Activated T-cell treated with anti-CD3 and anti-CD28 coated beads, Interleukin-2, amount 50 U/mL, for 4 hours (primary cell): ENCODE measurements at places on chromosomes 12 and 14. TPM values are rescaled to one million over a fixed set of nuclear protein-coding genes. Genes with fewer than 3 reads are reported as not detected.

CLEC7A gene
- total RNA-seq: 0.16 TPM

AEBP2 gene
- total RNA-seq: 45.8 TPM

LBHD2 gene
- total RNA-seq: not detected

DIO2 gene
- total RNA-seq: not detected

CCDC177 gene
- 0.05 TPM for total RNA-seq

LRP1-AS gene
- total RNA-seq: not detected

CNOT2 gene
- 66.5 TPM for total RNA-seq

KLRC3 gene
- total RNA-seq: 0.47 TPM

EID3 gene
- 5.5 TPM for total RNA-seq

GPD1 gene
- 1.2 TPM for total RNA-seq

SMIM41 gene
- not detected for total RNA-seq

LIMA1 gene
- 56.4 TPM for total RNA-seq

OR6C1 gene
- total RNA-seq: not detected

DNA sequence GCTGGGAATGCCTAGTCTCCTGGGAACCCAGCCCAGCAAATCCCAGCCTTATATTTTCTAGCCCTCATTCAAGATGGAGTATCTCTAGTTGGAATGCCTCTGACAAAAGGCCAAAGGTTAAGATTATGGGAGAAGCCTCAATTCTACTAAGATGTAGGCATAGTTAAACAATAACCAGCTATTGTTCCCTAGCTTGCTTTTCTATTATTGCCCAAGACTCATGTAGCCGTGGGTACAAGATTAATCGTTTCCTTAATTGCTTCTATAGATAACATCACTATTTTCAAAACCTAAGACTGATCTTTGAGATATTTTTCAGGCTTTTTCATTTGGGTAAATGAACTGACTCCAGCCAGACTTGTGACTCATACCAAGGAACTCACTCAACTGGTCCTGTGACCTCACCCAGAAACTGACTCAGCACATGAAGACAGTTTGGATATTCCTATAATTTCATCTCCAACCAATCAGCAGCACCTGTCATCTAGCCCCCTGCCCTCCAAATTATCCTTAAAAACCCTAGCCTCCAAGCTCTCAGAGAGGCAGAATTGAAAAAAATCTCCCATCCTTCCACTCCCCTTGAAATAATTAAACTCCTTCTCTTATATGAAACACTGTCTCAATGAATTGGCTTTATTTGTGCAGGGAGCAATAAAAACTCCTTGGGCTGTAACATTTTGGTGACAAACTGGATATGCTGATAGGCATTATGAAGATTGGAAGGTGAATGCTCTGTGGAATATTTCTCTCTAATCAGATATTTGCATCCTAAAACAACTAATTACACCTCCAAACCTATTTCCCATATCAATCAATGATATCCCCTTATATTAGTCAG, 589.0 kb downstream of the C12orf50 start:
- no peak for DNase-seq

GRCh38 chr12:68324531-68324930, 7.6 kb downstream of the MDM1 start:
- DNase-seq: no peak

- DNase-seq: peak; percentile 45
These were observed 118.8 kb upstream of the DIO3 start for GRCh38 chr14:101442451-101442850.

GRCh38 chr12:5318874-5319273, 113.0 kb upstream of the NTF3 start:
- no peak for DNase-seq

- no peak for DNase-seq
These were observed 6.6 kb upstream of the AAAS start for GRCh38 chr12:53328043-53328435.

DNA sequence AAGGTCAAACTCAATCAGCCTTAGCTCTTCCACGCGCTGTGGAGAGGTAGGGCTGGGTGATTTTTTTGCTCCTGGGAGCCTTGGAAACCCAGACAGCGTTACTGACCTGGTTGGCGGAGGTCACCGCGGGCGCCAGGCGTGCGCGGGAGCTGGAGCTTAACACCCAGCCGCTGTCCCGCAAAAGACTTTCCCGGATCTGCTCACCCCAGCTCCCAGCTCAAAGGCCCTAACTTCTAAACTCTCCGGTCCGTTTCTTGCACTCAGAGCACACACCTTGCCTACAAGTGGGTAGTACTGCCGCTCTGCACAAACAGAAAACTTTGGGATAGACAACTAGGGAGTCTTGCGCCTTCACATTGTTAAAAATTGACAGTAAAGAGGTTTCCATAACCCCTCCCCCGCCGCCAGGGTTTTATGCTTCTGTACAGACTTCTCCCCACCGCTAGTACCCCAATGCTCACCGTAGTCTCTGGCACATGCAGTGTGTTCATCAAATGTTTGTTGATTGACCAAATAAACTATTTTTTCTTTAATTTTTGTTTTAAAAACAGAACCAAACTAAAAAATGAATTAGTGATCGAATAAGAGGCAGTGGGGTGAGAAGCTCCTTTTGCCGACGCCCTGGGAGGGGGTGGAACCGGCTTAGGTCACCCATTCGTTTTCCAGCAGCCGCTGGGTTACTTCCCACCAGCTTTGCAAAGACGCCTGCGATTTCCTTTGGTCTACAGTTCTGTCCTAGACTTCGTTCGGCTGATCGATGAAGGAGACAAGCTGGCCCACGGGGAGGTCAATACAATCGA, 12.7 kb upstream of the TBX3 start:
- no peak for DNase-seq

DNA sequence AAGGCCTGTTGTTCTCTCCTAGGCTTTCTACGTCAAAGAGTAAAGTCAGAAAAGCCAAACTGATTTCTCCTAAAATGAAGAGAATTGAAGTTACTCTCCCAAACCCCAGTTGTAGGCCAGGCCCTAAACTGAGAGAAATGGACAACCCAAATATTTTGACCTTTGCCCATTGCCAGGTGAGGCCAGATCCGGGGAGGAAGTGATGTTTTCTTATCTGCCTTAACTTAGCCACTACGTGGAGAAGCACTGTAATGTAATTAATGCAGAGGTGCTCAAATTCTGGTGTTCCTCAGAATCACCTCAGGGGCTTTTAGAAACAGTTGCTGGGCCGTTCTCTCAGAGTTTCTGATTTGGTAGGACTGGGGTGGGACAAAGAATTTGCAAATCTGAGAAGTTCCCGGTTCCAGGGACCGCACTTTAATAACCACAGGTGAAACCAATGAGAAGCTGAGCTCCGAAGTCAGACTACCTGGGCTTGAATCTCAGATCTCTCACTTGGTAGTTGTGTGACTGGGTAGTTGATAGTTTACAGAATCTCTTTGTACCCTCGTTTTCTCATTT, 73.2 kb downstream of the ETV6 start:
- DNase-seq: no peak

- no peak for DNase-seq
These were observed 65.0 kb downstream of the TESC start for GRCh38 chr12:117034249-117034648.

- peak; percentile 68 for DNase-seq
These were observed at the start of gene SALL2 for GRCh38 chr14:21525962-21526671. TSS of gene SALL2 (minus strand) at chr14:21526346. CDS start at chr14:21526127, 219 bp downstream.

DNA sequence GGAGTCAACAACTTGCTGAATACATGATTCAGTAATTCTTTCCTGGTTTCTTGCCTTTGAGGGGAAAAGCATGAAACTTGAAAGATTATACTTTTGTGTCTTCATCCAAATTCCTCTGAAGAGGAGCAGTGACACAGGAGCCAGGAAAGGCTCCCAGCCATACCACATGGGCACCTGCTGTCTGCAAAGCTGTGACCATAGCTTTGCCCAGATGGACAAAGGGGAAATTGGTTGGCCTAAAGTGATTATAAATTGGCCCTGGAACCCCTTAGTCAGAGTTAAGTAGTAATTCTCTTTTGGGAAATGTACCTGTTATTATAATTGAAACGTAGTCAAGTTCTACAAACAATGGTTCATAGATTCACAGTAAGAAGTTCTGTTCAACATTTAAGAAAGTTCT, 44.3 kb upstream of the DCN start:
- DNase-seq: no peak

DNA sequence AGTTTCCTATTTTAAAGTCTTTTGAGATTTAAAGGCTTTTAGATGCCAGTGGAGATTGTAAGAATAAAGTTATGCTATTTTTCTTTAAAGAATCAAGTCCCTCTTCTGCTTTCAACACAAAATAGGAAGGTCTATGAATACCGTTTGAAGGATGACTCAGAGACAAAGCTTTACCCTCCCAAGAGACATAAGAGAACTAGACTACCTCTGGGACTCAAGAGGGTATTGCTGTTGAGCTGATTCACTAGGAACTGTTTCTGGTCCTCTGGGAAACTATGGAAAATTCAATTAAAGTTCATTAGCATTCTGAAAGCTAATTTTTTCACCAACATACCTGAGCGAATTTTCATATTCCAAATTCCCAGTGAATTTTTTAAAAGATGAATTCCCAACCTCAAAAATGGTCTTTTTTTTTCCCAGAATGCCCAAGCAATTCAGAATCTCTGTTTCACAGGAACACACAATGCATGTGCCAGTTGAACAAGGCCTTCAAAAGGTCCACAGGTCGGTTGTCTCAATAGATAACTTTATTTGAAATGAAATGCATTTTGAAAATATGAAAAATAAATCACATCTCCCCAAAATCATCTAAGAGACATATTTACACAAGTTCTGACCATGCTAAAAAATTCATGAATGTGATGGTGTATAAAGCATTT, 6.5 kb downstream of the PHLDA1 start:
- DNase-seq: no peak

- DNase-seq: no peak
These were observed 12.6 kb downstream of the DDX55 start for GRCh38 chr12:123614531-123614930.

DNA sequence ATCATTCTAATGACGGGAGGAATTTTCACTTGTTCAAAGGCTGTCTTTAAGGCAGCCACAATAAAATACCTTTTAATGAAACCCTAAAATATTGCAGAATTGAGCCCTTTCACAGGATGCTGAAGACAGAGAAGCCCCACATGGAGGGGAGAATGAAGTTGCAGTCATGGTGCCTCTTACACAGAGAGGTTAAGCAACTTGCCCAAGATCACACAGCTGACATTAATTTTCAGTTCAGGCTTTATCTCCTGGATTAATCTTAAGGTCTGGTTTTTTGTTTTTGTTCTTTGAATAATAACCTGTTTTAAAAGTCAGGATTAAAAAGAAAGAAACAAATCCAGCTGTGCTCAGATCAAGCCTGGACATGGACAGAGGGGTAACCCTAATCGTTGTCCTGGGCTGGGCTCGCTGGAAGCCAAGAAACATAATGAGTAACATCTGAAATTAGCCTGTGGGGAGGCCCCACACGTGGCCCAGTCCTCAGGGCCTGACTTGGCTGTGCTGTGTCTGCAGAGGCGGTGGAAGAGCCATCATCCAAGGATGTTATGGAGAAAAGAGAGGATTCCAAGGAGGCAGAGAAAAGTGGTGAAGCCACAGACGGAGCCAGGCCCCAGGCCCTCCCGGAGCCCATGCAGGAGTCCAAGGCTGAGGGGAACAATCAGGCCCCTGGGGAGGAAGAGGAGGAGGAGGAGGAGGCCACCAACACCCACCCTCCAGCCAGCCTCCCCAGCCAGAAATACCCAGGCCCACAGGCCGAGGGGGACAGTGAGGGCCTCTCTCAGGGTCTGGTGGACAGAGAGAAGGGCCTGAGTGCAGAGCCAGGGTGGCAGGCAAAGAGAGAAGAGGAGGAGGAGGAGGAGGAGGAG, 8.0 kb downstream of the CHGA start:
- no peak for DNase-seq

- no peak for DNase-seq
These were observed 10.2 kb downstream of the SGPP1 start for GRCh38 chr14:63717702-63718101.

DNA sequence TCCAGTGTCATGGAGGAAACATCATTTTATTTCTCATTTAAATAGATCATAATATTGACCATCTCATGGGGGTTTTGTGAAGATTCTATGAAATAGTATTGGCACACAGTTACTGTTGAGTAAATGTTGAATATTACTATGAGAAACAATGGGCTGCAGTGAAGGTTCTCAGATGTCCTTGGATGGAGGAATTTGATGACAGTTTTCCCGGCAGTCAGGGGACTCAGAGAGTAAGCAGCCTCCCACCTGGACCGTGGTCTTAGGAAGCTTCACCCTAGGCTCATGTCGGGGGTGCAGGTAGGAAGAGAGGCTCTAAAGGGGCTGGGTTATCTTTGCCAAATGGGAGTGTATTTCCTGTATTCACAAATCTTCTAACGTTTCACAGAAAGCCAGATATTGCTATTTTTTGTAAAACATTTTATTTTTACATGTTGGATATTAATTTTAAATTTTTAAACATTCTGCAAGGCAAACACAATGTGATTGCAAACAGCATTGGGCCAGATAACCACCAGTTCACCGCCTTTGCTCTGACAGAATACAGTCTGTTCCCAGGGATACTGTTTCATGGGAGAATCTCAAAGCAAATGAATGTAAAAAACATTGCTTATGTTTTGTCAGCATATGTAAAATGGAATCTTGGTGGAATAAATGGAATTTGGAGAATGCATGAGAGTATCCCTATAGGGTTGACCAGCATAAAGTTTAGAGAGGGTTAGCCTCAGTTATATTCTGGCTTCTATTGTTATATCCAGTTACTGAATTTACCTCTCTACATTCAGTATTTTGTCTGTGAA, 380.8 kb upstream of the TMEM132C start:
- no peak for DNase-seq

- no peak for DNase-seq
These were observed 211.6 kb downstream of the SLC6A15 start for GRCh38 chr12:84701041-84701440.

DNA sequence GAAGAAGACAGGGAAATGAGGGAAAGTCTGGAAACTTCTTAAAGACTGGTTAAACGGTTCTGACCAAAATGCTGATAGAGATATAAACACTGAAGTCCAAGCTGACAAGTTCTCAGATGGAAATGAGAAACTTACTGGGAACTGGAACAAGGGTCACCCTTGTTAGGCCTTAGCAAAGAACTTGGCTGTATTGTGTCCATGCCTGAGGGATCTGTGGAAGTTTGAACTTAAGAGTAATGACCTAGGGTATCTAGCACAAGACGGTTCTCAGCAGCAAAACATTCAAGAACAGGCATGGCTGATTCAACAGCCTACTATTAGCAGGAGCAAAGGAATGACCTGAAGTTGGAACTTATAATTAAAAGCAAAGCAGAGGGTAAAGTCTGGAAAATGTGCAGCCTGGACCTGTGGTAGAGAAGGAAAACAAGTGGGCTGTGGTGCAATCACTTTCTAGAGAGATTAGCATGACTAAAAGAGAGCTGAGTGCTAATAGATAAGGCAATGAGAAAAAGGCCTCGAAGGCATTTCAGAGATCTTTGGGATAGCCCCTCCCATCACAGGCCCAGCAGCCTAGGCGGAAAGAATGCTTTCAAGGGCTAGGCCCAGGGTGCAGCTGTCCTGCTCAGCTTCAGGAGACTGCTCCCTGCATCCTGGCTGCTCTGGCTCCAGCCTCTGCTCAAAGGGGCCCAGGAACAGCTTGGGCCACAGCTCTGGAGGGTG, 60.3 kb downstream of the ATP2B1 start:
- no peak for DNase-seq

DNA sequence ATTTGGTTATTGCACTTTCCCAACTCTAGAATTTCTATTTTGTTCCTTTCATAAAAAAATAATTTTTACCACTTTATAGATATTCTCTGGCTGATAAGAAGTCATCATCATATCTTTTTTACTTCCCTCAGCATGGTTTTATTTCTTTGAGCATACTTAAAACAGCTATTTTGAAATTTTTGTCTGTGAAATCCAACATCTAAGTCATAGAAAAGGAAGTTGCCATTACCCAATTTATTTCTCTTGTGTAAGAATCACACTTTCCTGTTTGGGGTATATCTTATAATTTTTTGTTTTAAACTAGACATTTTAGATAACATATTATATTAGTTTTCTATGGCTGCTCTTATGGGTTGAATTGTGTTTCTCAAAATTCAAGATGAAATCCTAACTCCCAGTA, 400.2 kb upstream of the OR4E1 start:
- no peak for DNase-seq
